ENCODE measurements at places on chromosomes 6 and 20.
A peak's percentile ranks its signal among the peaks of the same experiment; 100 is the strongest.

DNA sequence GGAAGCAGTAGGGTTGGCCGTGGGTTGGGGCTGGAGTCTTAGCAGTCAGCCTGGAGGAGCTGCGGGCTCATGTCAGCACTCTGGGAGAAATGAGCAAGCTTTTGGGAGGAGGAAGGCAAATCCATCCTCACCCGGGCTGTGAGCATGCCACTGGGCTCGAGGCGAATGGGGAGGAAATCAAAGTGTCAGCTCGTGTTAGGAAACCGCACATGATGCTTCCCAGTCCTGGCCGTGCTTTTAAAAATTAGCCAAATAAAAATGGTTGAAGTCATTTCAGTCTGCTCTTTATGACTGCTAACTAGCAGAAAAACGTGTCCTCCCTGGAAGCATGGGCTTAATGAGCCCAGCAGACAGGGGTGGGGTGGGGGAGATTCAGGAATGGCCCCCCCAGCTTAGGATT is 98.1 kb downstream of the NFATC2 start:
- DNase-seq = peak; percentile 63

DNA sequence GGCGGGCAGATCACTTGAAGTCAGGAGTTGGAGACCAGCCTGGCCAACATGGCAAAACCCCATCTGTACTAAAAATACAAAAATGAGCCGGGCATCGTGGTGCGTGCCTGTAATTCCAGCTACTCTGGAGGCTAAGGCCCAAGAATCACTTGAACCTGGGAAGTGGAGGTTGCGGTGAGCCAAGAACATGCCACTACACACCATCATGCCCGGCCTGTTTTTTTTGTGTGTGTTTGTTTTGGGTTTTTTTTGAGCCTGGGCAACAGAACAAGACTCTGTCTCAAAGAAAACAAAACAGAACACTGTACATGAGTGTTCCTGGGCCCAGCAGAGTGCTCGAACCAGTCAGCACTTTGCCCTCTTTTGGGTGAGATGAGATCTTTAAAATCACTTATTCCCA is 159.1 kb downstream of the MTHFD1L start:
- no peak for DNase-seq

DNA sequence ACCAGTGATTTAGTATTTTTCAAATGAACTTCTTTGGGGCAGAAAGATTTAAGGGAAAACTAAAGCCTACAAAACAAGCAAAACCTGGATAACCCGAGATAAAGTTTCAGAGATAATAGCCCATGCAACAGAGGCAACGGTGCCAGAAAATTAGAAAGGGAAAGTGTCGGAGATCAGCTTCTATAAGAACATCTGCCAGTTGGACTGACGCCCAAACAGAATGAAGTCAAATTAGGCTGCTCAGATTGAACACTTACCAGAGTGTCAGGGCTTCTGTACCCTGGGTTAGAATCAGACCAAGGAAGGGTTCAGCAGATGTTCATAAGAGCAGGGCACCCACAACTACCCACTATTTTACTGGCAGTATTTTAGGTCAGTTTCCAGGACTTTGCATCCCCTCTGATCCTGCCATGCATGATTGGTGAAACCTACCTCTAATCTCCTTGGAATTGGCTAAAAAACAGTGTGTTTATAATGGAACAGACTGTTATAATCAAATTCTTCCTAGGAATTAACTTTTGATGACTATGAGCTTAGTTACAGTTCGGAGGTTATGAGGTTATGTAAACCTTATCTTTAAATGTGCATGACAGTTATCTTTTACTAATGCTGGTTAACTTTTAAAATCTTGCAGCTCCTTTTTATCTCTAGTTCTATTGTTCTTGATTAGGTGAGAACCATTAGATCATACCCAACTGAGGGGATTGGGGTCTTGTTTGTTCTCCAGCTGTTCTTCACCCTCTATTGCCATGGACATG is 13.1 kb downstream of the BMP2 start:
- no peak for DNase-seq

GRCh38 chr20:57686931-57687652 is 22.7 kb downstream of the PMEPA1 start:
- DNase-seq = no peak

- no peak for DNase-seq
These were observed 558.2 kb upstream of the CITED2 start for GRCh38 chr6:139932671-139933070.

DNA sequence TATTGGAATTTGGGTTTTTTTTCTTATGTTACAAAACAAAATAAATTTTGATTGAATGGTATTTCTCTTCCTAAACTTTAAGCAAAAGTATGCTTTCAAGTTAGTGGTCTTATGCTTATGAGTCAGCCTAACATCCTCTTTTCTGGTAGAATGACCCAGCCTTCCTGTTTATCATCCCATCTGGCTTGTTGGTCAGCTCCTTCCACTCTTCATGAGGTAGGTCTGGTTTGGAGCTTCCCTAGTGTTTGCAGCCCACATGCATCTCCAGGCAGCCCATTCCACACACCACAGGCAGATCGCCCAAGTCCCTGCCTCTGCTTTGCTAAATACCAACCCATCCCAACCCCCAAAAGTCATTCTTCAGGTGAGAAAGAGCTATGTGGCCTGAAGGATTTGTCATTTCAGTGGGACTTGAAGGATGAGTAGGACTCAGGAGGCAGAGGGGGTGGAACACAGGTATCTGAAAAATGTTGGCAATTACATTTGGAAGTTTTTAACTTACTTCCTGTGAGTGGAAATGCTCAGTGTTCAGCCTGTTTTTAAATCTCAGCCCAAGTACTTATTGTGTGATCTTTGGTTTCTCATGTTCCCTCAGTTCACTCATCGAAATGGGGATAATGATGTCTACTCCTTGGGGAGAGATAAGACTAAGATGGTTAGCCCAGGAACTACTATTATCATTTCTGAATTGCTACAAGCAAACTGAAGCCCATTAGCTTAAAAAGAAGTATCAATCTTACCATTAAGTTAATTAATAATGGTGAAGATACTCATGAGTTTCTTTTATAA is 294.0 kb downstream of the ADGB start:
- no peak for DNase-seq

GRCh38 chr6:36615018-36615761 is 21.0 kb downstream of the SRSF3 start:
- DNase-seq = no peak

GRCh38 chr6:7580537-7580926 is 9.5 kb upstream of the SNRNP48 start:
- DNase-seq = no peak

GRCh38 chr6:72857791-72858585 is 236.1 kb downstream of the KCNQ5 start:
- no peak for DNase-seq

DNA sequence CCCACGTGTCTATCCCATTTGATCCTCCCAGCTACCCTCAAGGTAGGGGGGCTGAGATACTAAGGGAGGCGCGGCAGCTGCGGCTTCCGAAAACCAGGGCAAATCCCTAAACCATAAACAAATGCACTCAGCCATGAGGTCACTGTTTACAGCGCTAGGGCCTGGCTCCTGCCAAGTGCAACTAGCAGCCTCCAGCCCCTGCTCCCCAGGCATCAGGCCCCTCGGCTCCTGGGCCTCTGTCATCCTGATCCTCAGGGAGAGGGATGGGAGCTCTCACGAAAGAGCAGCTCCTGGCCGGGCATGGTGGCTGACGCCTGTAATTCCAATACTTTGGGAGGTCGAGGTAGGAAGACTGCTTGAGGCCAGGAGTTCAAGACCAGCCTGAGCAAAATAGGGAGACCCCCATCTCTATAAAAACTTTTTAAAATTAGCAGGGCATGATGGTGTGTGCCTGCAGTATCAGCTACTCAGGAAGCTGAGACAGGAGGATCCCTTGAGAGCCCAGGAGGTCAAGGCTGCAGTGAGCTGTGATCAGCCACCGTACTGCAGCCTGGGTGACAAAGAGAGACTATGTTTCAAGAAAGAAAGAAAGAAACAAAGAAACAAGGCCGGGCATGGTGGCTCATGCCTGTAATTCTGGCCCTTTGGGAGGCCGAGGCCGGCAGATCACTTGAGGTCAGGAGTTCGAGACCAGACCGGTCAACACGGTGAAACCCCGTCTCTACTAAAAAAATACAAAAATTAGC is 42.5 kb upstream of the TLDC2 start:
- DNase-seq = no peak

GRCh38 chr6:102390541-102390940 is 997.0 kb downstream of the GRIK2 start:
- no peak for DNase-seq

GRCh38 chr6:21279619-21280018 is 313.9 kb upstream of the SOX4 start:
- no peak for DNase-seq

DNA sequence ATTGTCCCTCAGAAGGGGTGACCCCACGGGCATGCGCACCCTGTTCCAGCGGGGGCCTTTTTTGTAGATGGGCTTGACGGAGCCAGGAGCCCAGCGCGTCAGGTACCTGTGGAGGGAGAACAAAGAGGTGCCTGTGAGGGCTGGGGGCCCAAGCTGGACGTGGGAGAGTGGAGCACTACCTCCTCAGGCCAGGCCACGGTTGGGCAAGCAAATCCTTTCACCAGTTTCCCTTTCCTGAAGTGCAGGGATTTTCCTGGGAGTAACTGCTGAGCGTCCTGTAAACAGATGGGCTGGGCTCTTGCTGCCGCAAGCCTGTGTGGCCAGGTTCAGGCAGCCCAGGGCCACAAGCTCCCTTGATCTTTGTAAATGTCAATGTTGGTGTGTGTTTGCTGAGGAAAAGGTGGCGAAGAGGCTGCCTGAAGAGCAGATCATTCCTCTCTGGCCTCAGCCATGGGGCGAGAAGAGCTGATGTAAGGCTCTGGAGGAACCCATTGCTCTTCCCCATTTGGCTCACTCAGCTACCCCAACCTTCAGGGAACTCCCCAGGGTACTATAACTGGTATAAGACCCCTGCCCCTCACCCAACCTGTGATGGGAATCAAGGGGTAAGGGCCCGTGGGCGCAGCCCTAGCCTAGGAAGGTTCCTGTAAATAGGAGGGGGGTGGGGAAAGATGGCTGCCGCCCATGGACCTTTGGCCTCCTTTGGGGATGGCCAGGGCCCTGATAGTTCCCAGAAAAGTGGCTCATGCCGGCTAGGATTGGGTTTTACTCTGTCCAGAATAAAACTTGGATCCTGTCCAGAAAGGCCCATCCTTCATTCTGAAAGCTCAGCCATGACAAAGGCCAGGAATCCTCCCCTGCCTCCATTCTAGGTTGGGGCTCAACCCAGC is 15.5 kb downstream of the MRPS18A start:
- no peak for DNase-seq

GRCh38 chr6:92777146-92777740 is 642.1 kb downstream of the EPHA7 start:
- DNase-seq = no peak

DNA sequence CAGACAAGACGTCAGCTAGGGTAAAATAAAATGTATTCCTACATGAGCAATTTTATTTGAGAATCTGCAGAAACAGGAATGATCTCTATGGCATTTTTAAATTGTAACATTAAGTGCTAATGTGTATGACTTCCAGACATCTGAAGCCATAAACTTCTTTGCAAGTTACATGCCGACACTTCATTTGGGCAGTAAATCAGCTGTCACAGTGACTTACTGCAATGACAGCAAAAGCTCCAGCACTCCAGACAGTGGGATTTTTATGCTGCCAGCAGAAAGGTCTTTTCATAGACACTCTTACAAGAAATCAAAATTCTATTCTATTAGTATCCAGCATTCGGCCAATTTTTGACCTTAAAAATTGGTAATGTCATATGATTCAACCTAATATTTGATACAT is 156.3 kb upstream of the SNX9 start:
- no peak for DNase-seq

DNA sequence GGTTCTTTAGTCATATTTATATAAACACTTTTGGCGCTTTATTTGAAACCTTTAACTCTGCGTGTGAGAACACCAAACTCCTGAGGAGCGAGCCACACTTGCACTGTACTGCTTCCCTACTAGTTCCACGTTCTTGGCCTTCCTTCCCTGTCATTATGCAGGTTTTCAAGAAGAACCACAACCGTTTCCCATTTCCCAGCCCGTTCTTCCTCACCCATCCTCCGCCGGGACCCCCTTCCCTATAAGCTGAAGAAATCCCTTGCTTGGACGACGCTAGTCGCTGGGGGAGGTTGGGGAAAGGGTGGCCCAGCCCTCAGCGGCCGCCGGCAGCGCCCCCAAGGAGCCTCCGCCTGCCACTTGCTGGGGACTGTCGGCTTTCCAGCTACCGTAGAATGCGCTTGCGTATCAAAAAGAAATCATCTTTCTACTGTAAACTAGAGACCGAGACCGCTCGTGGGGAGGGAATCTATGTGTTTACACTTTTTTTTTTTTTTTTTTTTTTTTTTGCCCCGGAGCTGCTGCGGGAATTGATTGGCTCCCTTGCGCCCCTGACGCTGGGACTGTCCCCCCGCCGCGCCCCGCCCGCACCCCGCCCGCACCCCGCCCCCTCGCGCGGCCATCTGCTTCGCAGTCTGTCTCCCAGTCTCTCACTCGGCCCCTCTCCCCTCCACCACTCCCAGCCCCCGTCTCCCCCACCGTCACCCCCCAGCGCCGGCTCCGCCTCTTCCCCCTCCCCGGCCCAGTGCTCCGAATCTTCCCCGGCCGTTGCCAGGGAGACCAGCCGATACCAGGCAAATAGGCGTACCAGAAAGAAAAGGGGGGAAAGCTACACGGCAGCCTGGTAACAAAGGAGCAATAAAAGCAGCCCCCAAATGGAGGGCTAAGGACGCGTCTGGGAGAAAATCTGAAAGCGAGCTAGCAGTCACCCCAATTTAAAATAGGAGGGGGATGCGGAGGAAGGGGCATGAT is 2.3 kb upstream of the MARCKS start:
- peak; percentile 76 for DNase-seq

GRCh38 chr20:63829945-63830835 is 874 bp downstream of the ZBTB46 start:
- DNase-seq = no peak

GRCh38 chr6:107491138-107491609 is 1.3 kb downstream of the SOBP start:
- DNase-seq = no peak

- no peak for DNase-seq
These were observed 124.1 kb upstream of the RPS6KA2 start for GRCh38 chr6:166751051-166751595.

- DNase-seq = no peak
These were observed 99.7 kb upstream of the RALGAPA2 start for GRCh38 chr20:20812136-20812535.

GRCh38 chr20:64010711-64011237 is 25.2 kb upstream of the C20orf204 start:
- no peak for DNase-seq

GRCh38 chr6:136039185-136039584 is 187.7 kb downstream of the PDE7B start:
- no peak for DNase-seq

DNA sequence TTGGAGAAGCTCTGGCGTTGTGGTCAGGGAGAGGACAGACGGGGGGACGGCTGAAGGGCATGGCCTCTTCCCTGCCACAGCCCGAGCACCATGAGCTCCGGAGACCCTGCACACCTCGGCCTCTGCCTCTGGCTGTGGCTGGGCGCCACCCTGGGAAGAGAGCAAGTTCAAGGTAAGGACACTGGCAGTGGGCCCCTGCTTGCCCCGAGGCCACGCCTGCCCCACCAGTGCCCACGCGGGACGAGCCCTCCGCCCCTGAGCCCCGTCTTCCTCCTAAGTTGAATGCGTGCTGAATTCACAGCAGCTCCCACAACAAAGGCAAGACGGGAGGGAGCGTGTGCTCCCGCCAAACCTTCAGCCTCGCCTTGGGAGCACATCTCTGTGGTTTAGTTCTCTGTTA is 2.0 kb downstream of the COL20A1 start:
- DNase-seq = no peak

GRCh38 chr20:1802385-1803060 is 92.7 kb upstream of the SIRPA start:
- peak; percentile 35 for DNase-seq

GRCh38 chr20:14497004-14497403 is 159.6 kb upstream of the FLRT3 start:
- DNase-seq = no peak

GRCh38 chr6:168499045-168499650 is 58.2 kb downstream of the SMOC2 start:
- no peak for DNase-seq
